ENCODE measurements at places on chromosomes 16 and 17. TPM values are rescaled to one million over a fixed set of nuclear protein-coding genes. Genes with fewer than 3 reads are reported as not detected.

The USP6 gene
- 50.4 TPM for total RNA-seq

The CD300C gene
- 0.81 TPM for total RNA-seq

The IL17C gene
- 1.5 TPM for total RNA-seq

The PIRT gene
- total RNA-seq = 0.08 TPM

The SLC12A3 gene
- total RNA-seq = 0.16 TPM

The RAI1 gene
- total RNA-seq = 44.5 TPM

The CDRT4 gene
- total RNA-seq = 30.2 TPM

The GNG13 gene
- not detected for total RNA-seq

The YBX2 gene
- 549 TPM for total RNA-seq

The OR2C1 gene
- total RNA-seq = 0.68 TPM

The IRX6 gene
- total RNA-seq = 0.63 TPM

The COPZ2 gene
- total RNA-seq = 13.2 TPM

The MT1G gene
- total RNA-seq = 2.1 TPM

The EPX gene
- total RNA-seq = not detected

The FSCN2 gene
- 3.5 TPM for total RNA-seq

The TNP2 gene
- 29.8 TPM for total RNA-seq

The ODF4 gene
- 7.7 TPM for total RNA-seq

The GINS3 gene
- 16.7 TPM for total RNA-seq

The ABCC3 gene
- total RNA-seq = 12.1 TPM

The KRTAP4-5 gene
- total RNA-seq = not detected

The ABCA10 gene
- 13.6 TPM for total RNA-seq

The CSH2 gene
- total RNA-seq = 0.47 TPM

The GRIN2C gene
- 20.1 TPM for total RNA-seq

The NPIPA2 gene
- total RNA-seq = 7.0 TPM

The SCGB1C2 gene
- not detected for total RNA-seq

The SOX9 gene
- total RNA-seq = 240 TPM

The PABPN1L gene
- total RNA-seq = not detected

The SLC13A2 gene
- total RNA-seq = 0.79 TPM

All from testis (tissue), 5 donors.